Stimulated activated CD4-positive, alpha-beta T cell treated with anti-CD3 and anti-CD28 coated beads, Interleukin-2, amount 100 ng/mL, for 4 hours (primary cell): ENCODE measurements at places on chromosomes 7 and 10.

- no peak for DNase-seq
Observed at GRCh38 chr10:118592675-118593330, 2.6 kb downstream of the PRLHR start.

DNA sequence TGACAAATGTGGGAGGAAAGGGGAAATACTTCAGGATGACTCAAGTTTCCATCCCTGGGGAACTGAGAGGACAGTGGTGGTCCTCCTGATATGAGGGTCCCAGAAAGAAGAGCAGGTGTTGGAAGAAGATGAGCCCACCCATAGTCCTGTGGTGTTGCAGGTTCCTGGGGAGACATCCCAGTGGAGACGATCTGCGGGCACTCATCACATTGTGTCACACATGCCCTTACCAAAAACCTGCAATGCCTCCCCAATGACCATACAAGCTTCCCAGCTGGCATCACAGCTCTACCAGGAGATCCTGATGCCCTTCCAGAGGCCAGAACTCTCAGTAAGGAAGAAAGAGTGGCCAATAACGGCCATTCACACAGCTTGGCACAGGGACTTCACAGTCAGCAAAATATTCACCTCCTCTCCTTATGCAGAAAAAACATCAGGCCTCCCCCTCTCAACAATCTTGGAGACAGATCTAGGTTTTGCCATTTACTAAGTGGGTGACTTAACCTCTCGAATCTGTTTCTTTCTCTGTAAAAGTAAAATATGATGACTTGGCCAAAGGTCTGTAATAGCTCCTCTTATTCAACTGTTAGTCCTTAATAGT, 9.0 kb downstream of the PUS7 start:
- no peak for DNase-seq

GRCh38 chr7:90540406-90540805, 55.7 kb upstream of the CDK14 start:
- no peak for DNase-seq

GRCh38 chr7:13044309-13044708, 356.9 kb downstream of the ARL4A start:
- DNase-seq = no peak

DNA sequence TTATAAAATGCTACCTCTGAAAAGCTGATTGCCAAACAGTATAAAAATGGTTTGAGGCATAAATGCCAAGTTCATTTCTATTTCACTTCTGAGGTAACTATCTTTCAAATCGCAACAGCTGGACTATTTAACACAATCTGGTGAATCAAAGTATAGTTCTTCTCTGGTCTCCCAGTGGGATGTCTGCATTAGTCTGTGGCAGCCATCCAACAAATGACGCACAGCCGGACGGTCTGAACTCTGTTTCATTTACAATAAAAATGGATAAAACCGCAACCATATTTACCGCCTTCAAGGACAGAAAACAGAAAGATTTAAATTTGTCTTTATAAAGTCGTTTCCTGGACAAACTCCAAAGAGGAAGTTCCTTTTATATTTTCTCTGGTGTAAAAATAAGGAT, 41.9 kb downstream of the ENO4 start:
- DNase-seq = no peak

- no peak for DNase-seq
Observed at GRCh38 chr7:35707422-35707821, 12.5 kb upstream of the HERPUD2 start.

DNA sequence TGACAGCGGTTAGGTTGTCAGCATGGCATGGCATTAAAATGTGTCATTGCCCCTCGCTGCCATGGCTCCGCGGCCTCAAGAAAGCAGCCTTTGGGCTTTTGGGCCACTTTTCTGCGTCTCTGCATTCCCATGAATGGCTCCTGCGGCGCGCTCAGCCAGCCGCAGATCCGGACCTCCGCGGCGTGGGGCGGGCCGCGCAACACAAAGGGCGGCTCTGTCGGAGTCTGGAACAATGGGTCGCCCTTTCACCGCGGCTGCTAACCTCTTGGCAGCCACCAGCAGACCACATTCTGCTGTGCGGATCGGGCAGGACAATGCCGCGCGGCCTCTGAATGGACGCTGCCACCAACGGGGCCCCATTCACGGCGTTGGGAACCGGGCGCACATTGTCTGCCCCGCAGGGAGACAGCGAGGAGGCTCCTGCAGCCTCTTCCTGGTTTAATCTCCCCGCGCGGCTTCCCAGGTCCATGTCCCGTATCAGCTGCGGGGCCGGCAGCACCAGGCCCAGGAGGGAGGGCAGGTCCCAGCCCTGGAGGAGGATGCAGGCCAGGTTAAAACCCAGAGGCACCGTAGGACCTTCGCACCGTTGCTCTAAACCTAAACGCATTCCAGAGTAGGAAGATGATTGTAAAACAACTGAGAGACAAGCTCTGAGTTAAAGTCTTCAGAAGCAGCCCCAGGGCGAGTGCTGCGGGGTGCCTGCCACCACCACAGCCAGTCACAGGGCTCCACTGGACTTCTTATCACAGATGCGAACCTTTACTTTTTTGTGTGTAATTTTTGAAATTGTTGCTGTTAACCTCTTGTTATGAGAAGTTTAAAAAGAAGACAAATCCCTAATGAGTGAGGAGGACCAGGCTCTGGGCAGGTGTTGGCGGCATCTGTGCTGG, 71.6 kb downstream of the NKX6-2 start:
- DNase-seq = no peak

GRCh38 chr10:81594991-81595390, 280.0 kb upstream of the NRG3 start:
- DNase-seq = no peak

DNA sequence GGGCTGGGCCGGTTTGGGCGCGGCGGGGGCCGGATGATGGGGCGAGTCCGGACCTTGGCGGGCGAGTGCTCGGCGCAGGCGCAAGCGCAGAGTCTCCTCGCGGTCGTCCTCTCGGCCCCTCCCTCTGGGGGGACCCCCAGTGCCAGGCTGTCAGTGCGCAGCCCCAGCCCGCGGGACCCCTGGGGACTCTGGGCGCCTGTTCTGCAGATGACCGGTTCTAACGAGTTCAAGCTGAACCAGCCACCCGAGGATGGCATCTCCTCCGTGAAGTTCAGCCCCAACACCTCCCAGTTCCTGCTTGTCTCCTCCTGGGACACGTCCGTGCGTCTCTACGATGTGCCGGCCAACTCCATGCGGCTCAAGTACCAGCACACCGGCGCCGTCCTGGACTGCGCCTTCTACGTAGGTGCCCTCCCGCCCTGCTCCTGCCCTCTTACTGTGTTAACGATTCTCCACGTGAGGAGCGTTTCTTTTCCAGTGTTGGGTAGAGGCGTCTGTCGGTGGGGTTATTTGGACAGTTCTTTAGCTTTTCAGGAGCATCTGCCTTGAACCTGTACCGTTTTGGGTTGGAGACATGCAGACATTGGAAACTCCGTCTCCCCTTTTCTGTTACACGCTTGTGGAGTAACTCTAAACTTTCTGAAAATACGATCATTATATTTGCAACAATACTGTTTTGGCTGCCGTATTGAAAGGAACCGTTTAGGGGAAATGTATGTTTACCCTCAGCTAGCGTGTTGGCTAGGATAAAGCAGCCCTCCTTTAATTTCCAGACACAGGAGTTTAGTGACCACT, 706 bp downstream of the BUB3 start:
- no peak for DNase-seq

- no peak for DNase-seq
Observed at GRCh38 chr10:116255886-116256751, 16.9 kb downstream of the GFRA1 start.

- no peak for DNase-seq
Observed at GRCh38 chr7:104153287-104153686, 54.5 kb downstream of the ORC5 start.

- no peak for DNase-seq
Observed at GRCh38 chr7:50710441-50711154, 72.1 kb downstream of the GRB10 start.

DNA sequence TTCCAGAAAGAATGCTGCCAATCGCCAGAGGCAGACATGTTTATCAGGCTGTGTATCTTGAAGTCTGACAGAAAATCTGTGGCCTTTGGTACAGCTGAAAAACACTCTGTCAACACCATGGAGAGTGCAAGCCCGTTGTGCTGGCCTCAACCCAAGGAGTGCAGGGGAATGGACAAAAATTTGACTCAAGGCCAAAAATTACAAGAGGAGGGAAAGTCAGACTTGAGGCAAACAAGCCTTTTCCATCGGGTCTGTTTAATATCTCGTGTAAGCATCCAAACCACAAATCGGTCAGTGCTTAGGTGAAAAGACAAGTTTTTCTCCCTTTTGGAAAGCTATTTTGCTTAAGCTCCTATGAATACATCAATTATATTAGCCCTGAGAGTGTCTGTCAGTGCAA, 305.3 kb upstream of the NFE2L3 start:
- no peak for DNase-seq

DNA sequence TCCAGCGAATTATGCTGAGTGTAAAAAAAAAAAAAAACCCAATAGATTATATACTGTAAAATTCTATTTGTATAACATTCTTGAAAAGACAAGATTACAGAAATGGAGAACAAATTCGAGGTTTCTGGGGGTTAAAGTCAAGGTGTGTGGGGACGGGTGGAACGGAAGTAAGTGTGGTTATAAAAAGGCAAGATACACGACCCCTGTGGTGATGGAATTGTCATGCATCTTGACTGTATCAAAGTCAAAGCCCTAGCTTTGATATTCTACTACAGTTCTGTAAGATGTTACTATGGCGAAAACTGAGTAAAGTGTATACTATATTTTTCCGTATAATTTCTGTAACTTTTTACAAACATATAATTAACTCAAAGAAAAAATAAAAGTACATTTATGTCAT, 718.2 kb upstream of the PCDH15 start:
- no peak for DNase-seq

DNA sequence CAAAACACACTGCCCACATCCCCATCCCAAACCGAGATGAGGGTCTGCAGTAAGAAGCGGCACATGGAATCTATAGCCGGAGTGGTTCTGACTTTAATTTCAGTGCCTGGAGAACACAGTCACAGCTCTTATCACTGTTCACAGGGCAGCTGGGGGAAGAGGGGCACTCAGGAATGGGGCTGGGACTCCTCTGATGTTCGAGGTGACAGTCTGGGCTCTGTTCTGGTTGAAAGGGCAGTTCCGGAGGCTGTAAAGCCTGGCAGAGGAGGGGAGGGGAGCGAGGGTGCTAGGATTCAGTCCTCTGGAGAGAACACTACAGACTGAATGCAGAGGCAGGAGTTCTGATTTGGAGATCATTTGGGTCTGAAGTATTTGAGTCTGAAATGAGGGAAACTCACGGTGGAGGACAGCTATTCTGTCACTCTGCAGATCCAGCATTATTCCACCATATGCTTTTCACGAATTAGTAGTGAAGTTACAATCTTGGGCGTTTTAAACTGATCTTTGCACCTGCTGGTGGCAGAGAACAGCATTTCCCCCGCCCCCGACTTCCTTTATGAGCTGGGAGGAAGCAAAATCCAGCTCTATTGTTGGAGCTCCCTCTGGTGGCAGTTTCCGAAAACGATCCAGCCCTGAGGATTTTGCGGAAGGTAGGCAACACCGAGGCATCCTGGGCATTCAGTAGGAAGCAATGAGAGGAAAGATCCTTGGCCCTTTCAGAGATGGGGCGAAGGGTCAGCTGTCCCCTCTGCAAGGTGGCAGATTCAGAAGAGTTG, 22.7 kb upstream of the KCNK18 start:
- DNase-seq = peak; percentile 85

DNA sequence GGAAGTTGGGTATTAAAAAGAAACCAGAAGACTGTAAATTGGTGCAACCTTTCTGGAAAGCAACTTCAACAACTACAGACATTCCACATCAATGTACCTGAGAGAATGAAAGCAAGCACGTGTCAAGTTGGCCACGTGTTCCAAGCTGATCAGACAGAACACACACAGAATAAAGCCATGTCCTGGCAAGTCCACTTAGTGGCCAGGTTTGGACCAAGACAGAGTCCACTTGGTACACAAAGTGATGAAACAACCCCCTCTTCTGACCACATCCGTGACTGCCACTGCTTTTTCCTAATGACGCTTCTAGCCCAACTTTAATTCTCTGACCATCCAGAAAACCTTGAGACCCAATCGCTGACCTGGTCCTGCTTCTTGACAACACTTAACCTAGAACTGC, 109.4 kb downstream of the ABLIM1 start:
- no peak for DNase-seq

DNA sequence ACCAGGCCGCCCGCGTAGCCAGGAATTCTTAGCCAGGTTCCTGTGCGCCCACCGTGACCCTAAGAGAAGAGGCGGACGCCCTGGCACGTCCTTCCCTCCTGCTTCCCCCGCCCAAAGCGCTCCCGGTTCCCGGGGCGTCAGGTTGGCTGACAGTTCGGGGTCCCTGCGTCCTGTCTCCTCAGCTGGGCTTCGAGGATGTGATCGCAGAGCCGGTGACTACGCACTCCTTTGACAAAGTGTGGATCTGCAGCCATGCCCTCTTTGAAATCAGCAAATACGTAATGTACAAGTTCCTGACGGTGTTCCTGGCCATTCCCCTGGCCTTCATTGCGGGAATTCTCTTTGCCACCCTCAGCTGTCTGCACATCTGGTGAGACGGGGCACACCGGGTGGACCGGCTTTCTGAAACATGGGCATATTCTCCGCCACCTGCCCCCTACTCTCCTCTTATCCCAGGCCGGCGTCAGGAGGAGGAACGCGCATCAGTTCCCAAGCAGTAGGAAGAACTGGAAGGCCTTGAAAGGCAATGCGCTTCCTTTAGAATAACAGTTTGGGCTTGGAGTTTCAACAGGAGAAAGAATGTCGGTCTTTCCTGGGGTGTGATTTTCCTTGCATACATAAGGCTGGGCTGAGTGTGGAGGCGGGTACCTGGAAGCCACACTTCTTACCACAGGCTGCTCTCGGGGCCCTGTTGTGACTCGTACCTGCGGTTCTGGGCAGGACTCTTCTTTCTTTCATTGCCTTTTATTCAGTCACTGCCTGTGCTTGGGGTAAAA, 728 bp downstream of the CAV2 start:
- DNase-seq = no peak

GRCh38 chr10:55224007-55224781, 423.2 kb upstream of the PCDH15 start:
- DNase-seq = no peak

DNA sequence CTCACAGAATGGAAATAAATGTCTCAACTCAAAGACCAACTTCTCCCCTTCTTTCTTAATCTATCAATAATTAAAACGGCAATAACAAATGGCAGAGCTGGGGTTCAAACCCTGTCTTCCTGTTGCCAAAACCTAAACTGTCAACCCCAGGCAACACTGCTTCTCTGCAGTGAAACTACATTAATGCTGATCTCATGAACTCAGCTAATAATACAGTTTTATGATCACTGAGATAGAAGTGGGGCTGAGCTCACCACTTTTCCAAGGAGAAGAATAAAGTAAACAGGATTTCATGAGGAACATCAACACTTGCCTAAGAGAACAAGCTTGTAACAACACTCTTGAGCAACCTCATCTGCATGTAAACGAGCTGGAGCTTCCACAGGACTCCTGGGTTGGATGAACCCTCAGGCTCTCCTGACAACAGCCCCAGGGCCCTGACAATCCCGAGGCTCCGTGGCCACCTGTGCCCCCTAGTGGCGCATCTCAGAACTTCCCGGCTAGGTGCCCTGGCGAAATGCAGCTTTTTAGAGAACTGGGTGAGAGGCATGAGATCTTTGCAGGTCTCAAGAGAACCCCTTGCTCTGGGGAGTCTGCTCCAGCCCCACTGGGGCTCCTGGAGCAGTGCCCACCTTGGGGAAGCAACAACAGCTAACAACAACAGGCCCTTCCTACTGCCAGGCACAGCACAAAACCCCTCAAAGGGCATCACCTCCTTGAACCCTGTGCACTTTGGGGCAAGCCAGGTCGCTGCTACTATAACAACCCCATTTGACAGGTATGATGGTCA, 169.3 kb downstream of the SH3PXD2A start:
- DNase-seq = peak; percentile 48
